Spinal cord (tissue), 10 donors: ENCODE measurements at places on chromosomes 12 and 14. TPM values are rescaled to one million over a fixed set of nuclear protein-coding genes. Genes with fewer than 3 reads are reported as not detected.
A peak's percentile ranks its signal among the peaks of the same experiment; 100 is the strongest.

GRCh38 chr12:72442217-72442616 lies 170.0 kb downstream of the TRHDE start:
- H3K4me1 ChIP-seq: no peaks in the 10 kb centered on the region
- no peaks in the 10 kb centered on the region for H3K36me3 ChIP-seq
- no peak overlapping the region for H3K27ac ChIP-seq
- DNase-seq: no peak
- H3K27me3 ChIP-seq: no peaks in the 10 kb centered on the region
- H3K4me3 ChIP-seq: no peak overlapping the region

DNA sequence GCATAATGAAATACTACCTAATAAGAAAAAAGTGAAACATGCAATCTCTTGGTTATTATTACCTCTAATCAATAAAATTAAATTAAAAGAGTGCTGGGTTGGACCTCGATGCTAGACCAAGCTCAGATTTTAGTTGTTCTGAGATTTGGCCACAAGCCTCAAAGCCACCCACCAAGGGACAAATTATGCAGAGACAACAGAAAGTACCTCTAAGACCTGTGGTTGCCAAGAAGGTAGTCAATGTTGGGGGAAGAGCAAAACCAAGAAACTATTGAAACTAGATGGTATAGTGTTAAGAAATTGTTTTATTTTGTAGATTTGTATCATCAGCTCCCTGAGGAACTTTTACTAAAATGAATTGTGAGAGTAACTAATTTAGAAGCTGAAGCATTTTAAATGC lies 43.8 kb upstream of the ARID2 start:
- DNase-seq: no peak
- H3K4me1 ChIP-seq: no peaks in the 10 kb centered on the region

- H3K36me3 ChIP-seq: no peaks in the 10 kb centered on the region
- no peaks in the 10 kb centered on the region for H3K27me3 ChIP-seq
- peak overlapping the region; percentile 91 for H3K4me3 ChIP-seq
- H3K27ac ChIP-seq: peak overlapping the region; percentile 85
- DNase-seq: no peak
- peaks cover 4% of the 10 kb centered on the region for H3K4me1 ChIP-seq
These were observed 498 bp downstream of the RACGAP1 start for GRCh38 chr12:50024805-50025186.

GRCh38 chr14:100441271-100441947 lies 118.3 kb downstream of the SLC25A47 start:
- peaks cover 55% of the 10 kb centered on the region for H3K4me1 ChIP-seq
- H3K27ac ChIP-seq: no peak overlapping the region
- DNase-seq: no peak
- H3K27me3 ChIP-seq: no peaks in the 10 kb centered on the region
- H3K4me3 ChIP-seq: no peak overlapping the region

DNA sequence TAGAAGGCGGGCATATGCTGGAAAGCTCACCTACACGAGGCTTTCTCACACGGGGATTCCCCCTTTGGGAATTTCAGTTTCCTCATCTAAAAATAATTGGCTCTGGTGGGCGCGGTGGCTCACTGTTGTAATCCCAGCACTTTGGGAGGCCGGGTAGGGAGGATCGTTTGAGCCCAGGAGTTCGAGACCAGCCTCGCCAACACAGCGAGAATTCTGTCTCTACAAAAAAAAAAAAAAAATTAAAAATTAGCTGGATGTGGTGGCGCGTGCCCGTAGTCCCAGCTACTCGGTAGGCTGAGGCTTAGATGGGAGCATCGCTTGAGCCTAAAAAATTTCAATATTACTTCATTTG lies 400 bp upstream of the NDUFA12 start:
- no peaks in the 10 kb centered on the region for H3K27me3 ChIP-seq
- peak overlapping the region; percentile 91 for H3K27ac ChIP-seq
- H3K4me3 ChIP-seq: peak overlapping the region; percentile 92
- peaks cover 11% of the 10 kb centered on the region for H3K4me1 ChIP-seq
- DNase-seq: no peak
- H3K36me3 ChIP-seq: peaks cover 12% of the 10 kb centered on the region

- no peaks in the 10 kb centered on the region for H3K27me3 ChIP-seq
- peaks cover 5% of the 10 kb centered on the region for H3K36me3 ChIP-seq
- peak overlapping the region; percentile 4 for H3K27ac ChIP-seq
These were observed 6.7 kb downstream of the PSEN1 start for GRCh38 chr14:73143003-73143402.

- no peak for DNase-seq
- no peaks in the 10 kb centered on the region for H3K27me3 ChIP-seq
- peaks cover 12% of the 10 kb centered on the region for H3K4me1 ChIP-seq
- no peak overlapping the region for H3K27ac ChIP-seq
- no peaks in the 10 kb centered on the region for H3K36me3 ChIP-seq
These were observed 72.2 kb upstream of the PLEKHG3 start for GRCh38 chr14:64632056-64632455.

Gene NRL
- polyA plus RNA-seq: 4.8 TPM
